Hematopoietic multipotent progenitor cell treated with erythropoietin and hydrocortisone succinate and interleukin-3 and kit ligand, for 8 days (in vitro differentiated cells): ENCODE measurements at places on chromosomes 3 and 15.

DNA sequence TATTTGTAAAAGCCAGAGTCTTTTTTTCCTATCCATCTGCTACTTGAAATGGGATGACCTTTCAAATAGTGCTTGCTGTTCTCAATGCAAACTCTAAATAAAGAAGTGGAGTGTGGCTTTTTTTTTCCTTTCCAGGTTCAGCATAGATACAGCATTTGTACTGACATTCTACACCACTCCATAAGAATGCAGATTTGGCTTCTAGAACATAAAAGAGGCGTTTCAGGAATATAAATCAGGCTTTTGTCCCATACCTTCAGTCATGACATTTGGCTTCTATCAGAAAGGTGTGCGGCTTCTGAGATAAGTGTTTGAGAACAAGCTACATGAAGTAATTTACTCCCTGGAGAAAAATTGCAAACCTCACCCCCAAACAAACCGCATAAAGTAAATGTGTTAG lies 553.1 kb downstream of the FHIT start:
- no peak for DNase-seq

DNA sequence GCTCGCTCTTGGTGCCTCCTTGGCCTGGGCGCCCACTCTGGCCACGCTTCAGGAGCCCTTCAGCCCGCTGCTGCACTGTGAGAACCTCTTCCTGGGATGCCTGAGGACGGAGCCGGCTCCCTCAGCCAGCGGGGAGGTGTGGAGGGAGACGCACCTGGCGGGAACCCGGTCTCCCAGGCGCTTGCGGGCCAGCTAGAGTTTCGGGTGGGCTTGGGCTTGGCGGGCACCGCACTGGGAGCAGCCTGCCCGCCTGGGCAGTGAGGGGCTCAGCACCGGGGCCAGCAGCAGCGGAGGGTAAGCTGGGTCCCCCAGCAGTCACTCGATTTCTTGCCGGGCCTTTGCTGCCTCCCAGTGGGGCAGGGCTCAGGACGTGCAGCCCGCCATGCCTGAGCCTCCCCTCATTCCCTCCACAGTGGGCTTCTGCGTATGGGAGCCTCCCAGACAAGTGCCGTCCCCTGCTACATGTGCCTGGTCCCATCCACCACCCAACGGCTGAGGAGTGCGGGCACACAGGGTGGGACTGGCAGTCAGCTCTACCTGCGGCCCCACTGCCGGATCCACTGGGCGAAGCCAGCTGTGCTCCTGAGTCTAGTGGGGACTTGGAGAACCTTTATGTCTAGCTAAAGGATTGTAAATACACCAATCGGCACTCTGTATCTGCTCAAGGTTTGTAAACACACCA lies 708.7 kb downstream of the VGLL3 start:
- no peak for DNase-seq

- DNase-seq = no peak
These were observed 333.2 kb upstream of the TRIM42 start for GRCh38 chr3:140344601-140345205.

DNA sequence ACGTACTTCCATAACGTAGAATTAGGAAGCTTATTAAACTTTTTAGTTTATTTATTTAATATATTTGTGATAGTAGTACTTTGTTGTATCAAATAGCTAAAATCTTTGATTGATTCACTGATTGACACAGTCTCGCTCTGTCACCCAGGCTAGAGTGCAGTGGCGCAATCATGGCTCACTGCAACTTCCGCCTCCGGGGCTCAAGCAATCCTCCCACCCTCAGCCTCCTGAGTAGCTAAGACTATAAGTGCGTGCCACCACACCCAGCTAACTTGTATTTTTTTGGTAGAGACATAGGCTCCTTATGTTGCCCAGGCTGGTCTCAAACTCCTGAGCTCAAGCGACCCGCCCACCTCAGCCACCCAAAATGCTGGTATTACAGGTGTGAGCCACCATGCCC lies 5.7 kb downstream of the APH1B start:
- DNase-seq = no peak

DNA sequence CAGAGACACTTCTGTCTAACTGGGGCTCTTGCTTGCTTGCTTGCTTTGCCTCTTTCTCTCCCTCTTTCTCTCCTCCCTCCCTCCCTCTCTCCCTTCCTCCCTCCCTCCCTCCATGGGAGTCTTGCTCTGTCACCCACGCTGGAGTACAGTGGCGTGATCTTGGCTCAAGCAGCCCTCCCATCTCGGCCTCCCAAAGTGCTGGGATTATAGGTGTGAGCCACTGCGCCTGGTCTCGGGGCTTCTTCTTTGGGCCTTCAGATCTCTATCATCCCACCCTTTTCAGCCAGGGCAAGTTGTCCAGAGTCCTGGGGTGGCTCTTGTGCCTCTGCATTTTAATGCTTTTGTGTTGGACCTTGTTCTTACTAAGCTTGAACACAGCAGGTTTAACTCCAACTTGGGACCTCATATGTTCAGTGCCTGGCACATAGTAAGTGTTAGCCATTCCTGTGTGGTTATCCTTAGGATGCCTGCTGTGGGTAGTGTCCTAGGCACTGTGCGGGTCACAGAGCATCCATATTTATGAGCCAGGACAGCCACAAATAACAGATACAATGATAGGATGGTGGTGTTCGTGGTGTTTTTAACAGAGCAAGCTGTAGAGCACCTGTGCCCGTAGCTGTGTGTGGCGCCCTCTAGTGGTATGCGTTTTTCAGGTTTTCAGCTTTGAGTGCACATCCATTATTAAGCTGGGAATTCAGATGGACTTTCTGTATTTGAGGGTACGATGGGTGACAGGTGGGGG lies 75.1 kb downstream of the CCK start:
- peak; percentile 78 for DNase-seq
